ENCODE measurements at places on chromosomes 12 and 14.

GRCh38 chr12:89156862-89157262, 195.4 kb downstream of the DUSP6 start:
- no peak for DNase-seq

DNA sequence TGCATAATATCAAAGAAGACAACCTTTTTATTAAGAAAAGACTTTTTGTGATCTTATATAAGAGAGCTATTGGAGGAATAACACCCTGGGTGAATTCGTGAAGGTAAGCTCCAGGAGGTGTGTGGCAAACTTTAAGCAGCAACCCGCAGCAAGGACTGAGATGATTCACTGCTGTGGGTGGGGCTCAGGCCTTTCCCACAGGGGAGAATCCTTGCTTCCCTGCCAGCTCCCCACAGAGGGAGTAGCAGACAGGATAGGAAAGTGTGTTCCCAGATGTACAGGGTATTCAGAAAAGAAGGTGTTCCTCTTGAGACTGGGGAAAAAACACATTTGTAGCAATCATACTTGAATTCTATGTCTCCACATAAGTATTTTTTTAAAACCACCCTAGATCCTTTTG, 9.2 kb downstream of the NDUFA12 start:
- no peak for DNase-seq

GRCh38 chr14:94685166-94685581, 73.0 kb downstream of the SERPINA3 start:
- no peak for DNase-seq

DNA sequence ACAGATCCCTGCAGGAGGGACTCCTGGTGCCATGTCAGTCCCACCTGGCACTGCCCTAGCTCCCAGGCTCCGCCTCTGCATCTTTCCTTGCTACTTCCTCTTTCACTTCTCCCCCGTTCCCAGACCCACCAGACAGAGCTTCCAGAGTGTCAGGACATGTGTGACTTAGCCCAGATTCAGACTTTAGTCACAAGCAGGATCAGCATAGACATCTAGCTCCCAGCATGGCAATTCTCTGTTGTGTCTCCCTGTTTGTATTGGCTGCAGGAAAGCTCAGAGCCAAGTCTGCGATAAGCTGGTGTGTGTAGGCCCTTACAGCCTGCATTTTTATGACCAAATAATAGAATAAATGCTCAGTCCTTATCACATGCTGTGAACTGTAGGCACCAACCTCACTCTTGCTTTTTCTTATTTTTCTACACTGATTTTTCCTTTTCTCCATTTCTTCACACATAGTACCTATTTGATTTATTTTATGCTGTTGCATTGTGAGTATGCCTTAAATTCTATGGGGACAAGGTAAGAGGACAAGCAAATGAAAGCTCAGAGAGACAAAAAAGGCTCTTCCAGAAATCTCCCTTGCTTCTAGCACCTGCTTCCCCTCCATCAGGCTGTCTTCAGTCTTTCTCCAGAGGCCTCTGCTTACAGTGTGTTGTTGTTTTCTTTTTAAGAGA, 5.9 kb downstream of the DHRS2 start:
- no peak for DNase-seq

GRCh38 chr12:97643924-97644323, 181.3 kb downstream of the RMST start:
- DNase-seq = no peak

DNA sequence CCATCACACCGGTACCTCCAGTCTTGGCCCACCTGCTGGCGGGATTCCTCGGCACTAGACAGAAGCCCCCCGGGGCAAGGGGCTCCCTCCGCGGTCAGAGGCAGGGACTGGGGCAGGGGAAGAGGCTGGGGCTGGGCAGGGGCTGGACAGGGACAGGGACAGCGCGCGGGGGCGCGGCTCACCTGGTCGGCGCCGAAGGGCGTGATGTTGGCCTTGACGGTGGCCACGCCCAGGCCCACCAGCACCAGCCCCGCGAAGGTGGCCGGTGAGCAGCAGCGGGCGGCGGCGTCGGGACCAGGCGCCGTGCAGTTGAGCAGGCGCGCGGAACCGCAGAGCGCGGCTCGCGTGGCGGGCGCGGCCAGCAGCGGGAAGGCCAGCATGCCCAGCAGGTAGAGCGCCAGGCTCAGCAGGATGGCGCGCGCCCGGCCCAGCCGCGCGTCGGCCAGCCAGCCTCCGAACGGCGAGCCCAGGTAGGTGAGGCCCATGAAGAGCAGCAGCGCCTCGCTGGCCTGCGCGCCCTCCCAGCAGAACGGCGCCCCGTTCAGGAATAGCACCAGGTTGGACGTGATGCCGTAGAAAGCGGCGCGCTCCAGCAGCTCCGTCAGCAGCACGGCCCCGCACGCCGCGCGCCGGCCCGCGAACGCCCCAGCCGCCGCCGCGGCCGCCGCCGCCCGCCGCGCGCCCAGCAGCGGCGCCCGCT, 392 bp downstream of the SLC15A4 start:
- DNase-seq = no peak

GRCh38 chr12:38921025-38921677, 15.8 kb upstream of the CPNE8 start:
- DNase-seq = no peak

DNA sequence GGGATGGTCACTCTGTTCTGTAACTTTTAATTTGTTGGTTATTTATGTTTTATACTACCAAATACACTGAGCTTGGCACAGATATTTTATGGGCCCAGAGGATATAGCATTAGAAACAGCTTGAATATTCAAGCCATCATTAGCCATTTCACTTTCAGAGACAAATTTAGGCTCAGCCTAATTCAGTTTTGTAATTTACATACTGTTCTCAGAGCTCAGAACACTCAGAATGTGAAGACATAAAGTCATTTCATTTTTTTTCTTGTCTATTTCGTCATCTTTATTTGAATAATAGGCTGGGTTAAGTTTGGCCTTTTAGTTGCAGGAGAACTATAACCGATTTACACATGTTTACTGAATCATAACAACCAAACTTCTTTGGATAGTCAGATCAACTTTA, 361.7 kb downstream of the SNAPC1 start:
- DNase-seq = no peak

DNA sequence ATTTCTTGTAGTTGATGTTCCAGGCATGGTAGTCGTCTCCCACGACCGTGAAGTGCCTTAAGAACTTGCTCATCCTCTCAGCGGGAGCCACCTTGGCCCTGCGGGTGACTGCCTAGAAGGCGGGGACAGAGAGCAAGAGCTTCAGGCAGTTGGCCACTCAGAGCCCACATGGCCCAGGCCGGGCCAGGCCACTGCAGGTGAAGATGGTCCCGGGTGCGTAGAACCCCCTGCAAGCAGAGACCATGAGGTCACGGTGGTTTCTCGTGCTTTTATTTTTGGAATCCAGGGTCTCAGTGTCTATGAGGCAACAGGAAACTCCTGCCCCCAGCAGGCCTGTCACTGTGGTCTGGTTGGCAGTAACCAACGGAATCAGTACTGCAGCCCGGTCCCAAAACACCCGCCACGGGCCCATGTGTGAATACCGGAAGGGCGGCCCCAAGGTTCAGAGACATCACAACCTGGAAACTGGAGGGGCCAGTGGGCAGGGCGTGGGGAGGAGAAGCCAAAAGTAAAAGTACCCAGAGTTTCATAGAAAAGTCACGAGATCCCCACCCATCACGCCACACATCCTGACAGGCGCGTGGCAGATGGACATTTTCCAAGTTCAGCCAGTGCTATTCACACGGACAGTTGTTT, 27.5 kb downstream of the HVCN1 start:
- no peak for DNase-seq

Measured in D721Med (cell line).